ENCODE measurements at places on chromosomes 3 and 15.

DNA sequence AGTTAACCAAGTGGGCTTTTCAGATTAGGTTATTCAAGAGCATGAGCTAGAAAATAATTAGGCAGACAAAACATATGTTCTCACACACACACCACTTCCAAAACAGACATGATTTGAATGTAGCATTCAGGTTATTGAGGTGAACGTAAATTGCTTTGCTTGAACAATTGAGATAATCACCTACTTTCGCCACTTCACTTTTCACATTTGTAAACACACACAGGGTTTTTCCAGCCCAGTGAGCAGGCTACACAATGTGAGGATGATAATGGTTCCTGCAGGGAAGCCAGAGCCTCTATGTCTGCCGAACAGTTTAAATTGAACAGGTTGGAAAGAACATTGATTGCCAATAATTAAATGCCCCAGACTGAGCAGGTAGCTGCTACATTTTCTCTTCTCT lies 560.8 kb downstream of the OCA2 start:
- no peak for DNase-seq

DNA sequence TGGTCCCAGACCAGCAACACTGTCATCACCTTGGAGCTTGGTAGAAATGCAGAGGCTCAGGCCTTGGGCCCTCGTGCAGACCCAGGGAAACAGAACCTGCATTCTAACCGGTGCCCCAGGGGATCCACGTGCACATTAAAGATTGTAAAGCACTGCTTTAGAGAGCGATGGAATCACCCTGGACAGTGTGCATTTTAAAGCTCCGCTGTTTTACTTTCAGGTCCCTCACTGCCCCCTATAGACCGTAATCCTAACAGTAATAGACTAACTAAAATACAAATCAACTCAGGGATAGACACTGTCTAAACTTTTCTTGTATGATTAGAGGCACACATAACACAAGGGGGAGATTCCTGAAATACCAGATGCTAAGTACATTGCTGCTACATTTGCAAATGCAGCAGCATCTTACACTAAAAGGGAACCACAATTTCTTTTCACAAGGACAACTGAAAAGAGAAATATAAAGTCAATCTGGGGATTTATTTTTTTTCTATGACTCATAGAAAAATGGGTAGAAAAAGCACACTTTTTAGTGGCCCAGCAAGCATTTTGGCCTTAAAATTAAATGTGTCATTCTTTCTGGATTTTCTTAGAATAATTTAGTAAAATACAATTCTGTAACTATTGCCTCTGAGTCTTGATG lies 10.5 kb upstream of the SH3GL3 start:
- DNase-seq, result no peak

GRCh38 chr3:170477395-170477794 lies 58.7 kb downstream of the CLDN11 start:
- no peak for DNase-seq

- no peak for DNase-seq
Observed at GRCh38 chr15:36757189-36757814, 177.9 kb downstream of the CDIN1 start.

DNA sequence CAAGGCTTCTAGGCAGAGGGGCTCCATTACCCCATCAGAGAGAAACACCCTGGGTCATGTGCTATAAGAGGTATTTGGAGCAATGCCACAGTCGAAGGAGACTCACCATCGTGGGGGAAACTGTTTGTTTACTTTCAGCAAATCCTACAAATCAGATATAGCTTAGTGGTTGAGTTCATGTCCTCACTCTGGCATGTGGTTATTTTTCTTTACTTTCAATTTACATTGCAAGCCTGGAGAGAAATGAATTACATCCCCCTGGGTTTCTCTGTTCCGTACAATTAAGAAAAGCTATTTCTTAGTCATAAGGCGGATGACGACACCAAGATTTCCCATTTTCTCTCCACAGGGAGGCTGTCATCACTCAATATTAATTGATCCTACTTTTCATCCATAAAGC lies 36.9 kb downstream of the RFTN1 start:
- DNase-seq, result no peak

GRCh38 chr3:109532257-109533216 lies 195.2 kb upstream of the DPPA4 start:
- DNase-seq, result peak; percentile 35

- no peak for DNase-seq
Observed at GRCh38 chr3:23203708-23204330, 692 bp downstream of the UBE2E2 start.

DNA sequence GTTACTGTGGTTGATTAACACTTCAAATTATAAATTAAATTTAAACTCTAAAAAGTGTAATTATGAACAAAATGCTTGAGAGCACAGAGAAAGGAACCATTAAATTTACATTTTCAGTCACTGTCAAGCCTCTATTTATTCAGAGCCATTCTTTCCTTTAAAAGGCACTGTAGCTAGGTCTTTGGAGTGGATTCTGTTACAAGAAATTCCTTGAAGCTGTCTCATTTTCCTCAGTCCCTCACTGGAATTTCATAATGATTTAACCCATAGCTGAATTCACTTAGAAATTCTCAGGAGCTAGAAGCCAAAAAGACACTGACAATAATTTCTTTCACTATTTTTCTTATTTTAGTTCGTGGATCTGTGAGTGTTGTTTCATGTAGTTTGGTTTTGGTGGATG lies 81.2 kb upstream of the TCF12 start:
- no peak for DNase-seq

GRCh38 chr3:33458446-33458845 lies 18.2 kb upstream of the UBP1 start:
- DNase-seq, result no peak

Data from activated naive CD4-positive, alpha-beta T cell treated with Interleukin-2 at 50 U/mL for 16 hours (primary cell).